ENCODE measurements at places on chromosomes 11 and 22. TPM values are rescaled to one million over a fixed set of nuclear protein-coding genes. Genes with fewer than 3 reads are reported as not detected.

- no peaks in the 10 kb centered on the region for H3K27me3 ChIP-seq
- no peak overlapping the region for H3K4me3 ChIP-seq
- H3K27ac ChIP-seq, result no peak overlapping the region
- H3K4me1 ChIP-seq, result peaks cover 9% of the 10 kb centered on the region
- no peaks in the 10 kb centered on the region for H3K36me3 ChIP-seq
Measured at GRCh38 chr11:34165786-34166555, 60.5 kb downstream of the NAT10 start.

DNA sequence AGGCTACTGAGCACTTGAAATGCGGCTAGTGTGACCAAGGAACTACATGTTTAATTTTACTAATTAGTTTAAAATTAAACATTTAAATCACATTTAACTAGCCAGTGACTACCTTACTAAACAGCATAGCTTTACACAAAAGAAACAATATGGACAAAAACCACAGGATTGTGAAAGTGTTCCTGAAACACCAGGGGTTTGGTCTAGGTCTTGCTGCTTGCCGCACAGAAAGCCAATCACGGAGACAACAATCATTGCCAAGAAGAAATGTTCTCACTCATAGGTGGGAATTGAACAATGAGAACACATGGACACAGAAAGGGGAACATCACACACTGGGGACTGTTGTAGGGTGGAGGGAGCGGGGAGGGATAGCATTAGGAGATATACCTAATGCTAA lies 309.5 kb downstream of the C11orf87 start:
- H3K27me3 ChIP-seq, result no peaks in the 10 kb centered on the region
- H3K4me3 ChIP-seq, result no peak overlapping the region
- no peak for DNase-seq
- H3K27ac ChIP-seq, result no peak overlapping the region
- H3K4me1 ChIP-seq, result peaks cover 4% of the 10 kb centered on the region

GRCh38 chr22:46964773-46965550 lies 202.5 kb downstream of the TBC1D22A start:
- H3K4me1 ChIP-seq, result no peaks in the 10 kb centered on the region
- H3K27ac ChIP-seq, result no peak overlapping the region
- H3K4me3 ChIP-seq, result no peak overlapping the region
- H3K36me3 ChIP-seq, result no peaks in the 10 kb centered on the region
- DNase-seq, result no peak
- H3K27me3 ChIP-seq, result no peaks in the 10 kb centered on the region

GRCh38 chr22:30892286-30892685 lies 76.3 kb downstream of the MORC2 start:
- no peaks in the 10 kb centered on the region for H3K4me1 ChIP-seq
- H3K4me3 ChIP-seq, result no peak overlapping the region
- DNase-seq, result no peak
- no peaks in the 10 kb centered on the region for H3K27me3 ChIP-seq

DNA sequence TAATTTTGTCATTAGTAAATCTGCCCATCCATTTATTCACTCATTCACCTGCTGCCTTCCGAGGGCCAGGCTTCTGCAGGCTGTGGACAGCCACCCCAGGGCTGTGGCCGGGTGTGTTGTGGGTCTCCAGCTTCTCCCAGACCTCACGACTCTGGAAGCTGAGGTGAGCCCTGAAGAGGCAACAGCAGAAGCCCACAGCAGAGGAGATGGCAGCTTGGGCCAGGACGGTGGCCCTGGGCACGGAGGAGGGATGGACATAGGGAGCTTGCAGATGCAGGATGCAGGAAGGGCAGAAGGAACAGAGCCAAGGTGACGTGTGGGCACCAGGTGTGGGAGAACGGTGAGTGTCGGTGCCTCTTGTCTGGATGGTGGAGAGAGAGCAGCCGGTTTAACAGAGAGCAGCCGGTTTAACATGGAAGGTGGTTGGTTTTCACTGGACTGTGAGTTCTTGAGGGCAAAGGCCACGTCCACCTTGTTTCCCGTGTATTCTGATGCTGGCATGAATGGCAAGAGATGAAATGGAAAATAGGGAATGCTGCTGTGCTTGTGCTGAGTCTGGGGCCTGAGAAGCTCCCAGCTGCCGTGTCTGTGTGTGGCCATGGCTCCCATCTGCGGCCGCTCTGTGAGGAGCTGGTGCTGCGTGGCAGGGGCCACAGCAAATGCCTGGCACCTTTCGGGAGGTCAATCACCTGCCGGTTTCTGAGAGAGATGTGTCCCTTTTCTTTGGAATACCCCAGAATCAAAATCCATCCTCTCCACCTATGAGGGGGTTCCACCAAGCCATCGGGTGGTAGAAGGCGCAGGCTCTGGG lies 669.9 kb downstream of the BRD1 start:
- no peak overlapping the region for H3K27ac ChIP-seq
- H3K36me3 ChIP-seq, result no peaks in the 10 kb centered on the region
- H3K27me3 ChIP-seq, result no peaks in the 10 kb centered on the region
- no peaks in the 10 kb centered on the region for H3K4me1 ChIP-seq

GRCh38 chr11:103997082-103997481 lies 39.4 kb upstream of the DDI1 start:
- H3K4me1 ChIP-seq, result no peaks in the 10 kb centered on the region
- H3K4me3 ChIP-seq, result no peak overlapping the region
- H3K36me3 ChIP-seq, result no peaks in the 10 kb centered on the region
- no peak overlapping the region for H3K27ac ChIP-seq

DNA sequence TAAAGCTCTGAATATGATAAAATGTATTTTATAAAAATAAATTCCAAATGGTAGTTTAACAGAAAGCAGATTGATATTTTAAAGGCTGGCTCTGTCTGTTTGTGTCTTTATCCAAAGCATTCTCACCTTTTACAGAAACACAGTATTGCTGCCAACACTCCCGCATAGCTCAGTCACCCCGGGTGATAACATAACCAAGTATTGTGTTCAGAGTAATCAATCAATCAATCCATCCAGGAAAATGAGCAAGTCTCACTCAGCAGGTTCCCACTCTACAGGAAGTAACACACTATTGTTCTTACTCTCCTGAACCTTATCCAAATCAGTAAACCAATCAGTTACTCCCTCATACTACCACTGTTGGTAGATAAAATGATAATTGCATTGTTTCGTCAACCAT lies 203.4 kb downstream of the LRRC4C start:
- H3K27ac ChIP-seq, result no peak overlapping the region
- H3K36me3 ChIP-seq, result no peaks in the 10 kb centered on the region
- no peak overlapping the region for H3K4me3 ChIP-seq
- H3K4me1 ChIP-seq, result no peaks in the 10 kb centered on the region

DNA sequence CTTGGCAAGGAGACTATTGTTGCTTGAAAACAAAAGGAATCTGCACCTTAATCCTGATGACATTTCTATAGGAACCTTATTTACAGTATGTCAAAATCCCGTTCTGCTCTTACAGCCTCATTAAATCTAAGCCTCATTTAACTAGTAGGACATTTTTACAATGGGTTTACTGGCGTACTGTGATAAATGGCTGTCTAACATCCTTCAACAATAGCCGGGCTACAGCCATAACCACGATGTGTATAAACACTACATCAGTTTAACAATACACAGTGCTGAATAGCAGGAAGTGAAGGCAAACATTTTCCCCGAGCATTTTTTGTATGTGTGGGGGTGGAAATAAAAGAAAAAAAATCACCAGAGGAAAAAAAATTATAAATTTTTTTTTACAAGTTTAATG lies 131.2 kb downstream of the ARL14EP start:
- DNase-seq, result no peak
- no peaks in the 10 kb centered on the region for H3K4me1 ChIP-seq
- no peaks in the 10 kb centered on the region for H3K36me3 ChIP-seq
- H3K27ac ChIP-seq, result no peak overlapping the region
- no peak overlapping the region for H3K4me3 ChIP-seq
- H3K27me3 ChIP-seq, result no peaks in the 10 kb centered on the region

DNA sequence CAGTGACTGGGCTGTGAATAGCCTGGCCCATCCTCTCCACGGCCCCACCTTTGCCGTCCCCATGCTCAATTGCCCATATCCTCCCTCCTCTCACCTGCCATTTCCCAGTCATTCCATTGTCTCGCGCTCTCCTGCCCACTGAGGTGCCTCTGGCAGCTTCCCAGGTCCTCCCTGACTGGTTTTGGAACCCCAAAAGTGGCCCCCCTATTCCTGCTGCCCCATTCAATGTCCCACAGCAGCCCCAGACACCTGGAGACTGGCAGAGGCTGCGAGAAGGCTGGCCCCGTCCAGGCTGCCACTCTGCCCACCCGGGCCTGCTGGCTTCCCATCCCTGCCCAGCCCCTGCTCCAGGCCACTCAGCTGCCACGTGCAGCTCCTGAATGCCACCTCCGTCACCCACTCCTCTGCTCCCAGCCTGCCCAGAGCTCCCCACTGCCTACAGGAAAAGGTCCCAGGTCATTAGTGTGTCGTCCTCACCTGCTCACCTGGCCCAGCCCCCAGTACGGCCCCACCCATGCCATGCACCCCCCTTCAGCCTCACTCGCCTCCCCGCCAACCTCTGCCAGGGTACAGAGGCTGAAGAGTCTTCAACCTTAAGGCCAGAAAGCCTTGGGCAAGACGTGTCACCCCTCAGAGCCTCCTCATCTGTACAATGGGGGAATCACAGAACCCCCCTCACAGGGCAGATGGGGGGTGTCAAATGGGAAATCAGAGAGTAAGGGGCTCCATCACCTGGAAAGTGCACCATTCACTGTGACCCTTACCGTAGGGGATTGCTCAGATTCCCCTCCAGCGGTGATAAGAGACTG lies 37.5 kb downstream of the KCNJ4 start:
- DNase-seq, result no peak
- peaks cover 2% of the 10 kb centered on the region for H3K4me1 ChIP-seq
- peaks cover 2% of the 10 kb centered on the region for H3K27me3 ChIP-seq
- H3K36me3 ChIP-seq, result no peaks in the 10 kb centered on the region

- H3K36me3 ChIP-seq, result no peaks in the 10 kb centered on the region
- no peaks in the 10 kb centered on the region for H3K4me1 ChIP-seq
- H3K27me3 ChIP-seq, result no peaks in the 10 kb centered on the region
Measured at GRCh38 chr11:56968524-56968923, 20.2 kb upstream of the OR5AK2 start.

DNA sequence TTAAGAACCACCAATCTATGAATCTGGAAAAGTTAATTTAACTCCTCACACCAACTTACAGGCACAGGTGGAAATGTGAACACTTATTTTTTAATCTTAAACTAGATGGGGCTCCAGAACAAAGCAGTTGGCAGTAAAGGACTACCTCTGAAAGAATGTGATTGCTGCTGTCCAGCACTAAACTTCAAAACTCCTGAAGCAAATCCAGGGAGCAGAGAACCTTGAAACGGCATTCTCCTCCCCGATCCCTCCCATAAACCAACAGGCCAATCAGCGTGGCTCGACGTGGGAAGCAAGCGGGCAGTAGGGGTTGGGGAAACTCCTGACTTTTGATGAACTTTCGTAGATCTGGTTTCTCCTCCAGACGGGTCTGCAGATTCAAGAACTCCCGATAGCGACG lies 5.0 kb downstream of the SNX19 start:
- H3K36me3 ChIP-seq, result peaks cover 37% of the 10 kb centered on the region
- DNase-seq, result no peak
- H3K27ac ChIP-seq, result no peak overlapping the region
- H3K4me1 ChIP-seq, result peaks cover 31% of the 10 kb centered on the region

- no peak overlapping the region for H3K27ac ChIP-seq
- H3K27me3 ChIP-seq, result no peaks in the 10 kb centered on the region
- peaks cover 71% of the 10 kb centered on the region for H3K36me3 ChIP-seq
- no peak overlapping the region for H3K4me3 ChIP-seq
Measured at GRCh38 chr11:118649941-118650340, 29.5 kb downstream of the TREH start.

DNA sequence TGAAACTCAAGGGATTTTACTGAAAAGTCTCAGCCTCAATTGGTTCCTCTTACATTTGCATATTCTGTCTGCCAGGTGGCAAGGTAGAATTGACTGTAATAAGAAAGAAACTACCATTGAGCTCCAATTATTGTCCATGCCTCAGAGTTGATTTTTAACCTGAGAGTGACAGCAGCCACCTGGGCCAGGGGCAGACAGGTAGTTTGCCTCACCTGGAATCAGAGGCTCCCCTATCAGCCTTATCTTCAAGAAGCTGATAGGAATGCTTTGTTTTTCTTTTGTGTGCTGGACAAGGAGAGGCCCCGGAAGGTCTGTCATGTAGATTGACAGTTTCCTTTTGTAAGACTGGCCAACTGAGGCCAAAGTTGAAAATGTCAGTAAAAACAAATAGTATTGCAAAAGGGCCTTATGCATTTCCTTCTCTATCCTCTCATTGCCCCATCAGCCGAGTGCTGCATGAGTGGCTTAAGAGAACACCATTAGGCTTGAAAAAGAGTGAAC lies 34.1 kb downstream of the CD44 start:
- peaks cover 37% of the 10 kb centered on the region for H3K4me1 ChIP-seq
- H3K4me3 ChIP-seq, result no peak overlapping the region
- no peak overlapping the region for H3K27ac ChIP-seq
- no peaks in the 10 kb centered on the region for H3K27me3 ChIP-seq

DNA sequence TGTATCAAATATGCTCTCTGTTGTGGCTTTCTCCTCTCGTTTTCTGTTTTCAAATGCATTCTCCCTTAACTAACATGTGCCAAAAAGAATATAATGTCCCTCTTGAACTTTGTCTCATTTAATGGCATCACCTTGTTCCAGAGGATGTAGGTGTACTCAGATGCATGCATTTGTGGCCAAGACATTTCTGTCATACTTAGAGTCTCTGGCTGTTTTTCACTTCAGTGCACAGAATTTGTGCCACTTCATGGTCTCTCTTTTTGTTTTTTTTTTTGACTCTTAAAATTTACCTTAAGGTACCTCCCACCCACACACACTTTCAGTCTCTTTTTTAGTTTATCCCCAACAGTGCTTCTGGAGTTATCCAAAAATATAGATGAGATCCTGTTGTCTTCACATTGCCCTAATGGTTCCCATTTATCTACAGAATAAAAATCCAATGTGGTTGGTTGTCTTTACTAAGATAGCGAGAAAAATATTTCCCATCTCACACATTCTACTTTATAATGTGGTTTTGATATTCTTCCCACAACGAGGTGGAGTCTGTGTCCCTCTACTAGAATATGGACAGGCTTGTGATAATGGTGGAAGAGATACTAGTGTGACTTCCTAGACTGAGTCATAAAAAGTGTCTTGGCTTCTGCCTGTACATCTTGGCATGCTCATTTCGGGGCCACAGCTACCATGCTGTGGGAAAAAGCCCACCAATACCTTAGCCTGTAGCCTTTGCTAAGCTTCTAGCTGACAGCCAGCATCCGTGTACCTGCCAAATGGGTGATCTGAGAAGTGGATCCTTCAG lies 125.8 kb downstream of the DDX10 start:
- H3K27ac ChIP-seq, result no peak overlapping the region
- no peak overlapping the region for H3K4me3 ChIP-seq
- DNase-seq, result no peak
- H3K4me1 ChIP-seq, result no peaks in the 10 kb centered on the region

DNA sequence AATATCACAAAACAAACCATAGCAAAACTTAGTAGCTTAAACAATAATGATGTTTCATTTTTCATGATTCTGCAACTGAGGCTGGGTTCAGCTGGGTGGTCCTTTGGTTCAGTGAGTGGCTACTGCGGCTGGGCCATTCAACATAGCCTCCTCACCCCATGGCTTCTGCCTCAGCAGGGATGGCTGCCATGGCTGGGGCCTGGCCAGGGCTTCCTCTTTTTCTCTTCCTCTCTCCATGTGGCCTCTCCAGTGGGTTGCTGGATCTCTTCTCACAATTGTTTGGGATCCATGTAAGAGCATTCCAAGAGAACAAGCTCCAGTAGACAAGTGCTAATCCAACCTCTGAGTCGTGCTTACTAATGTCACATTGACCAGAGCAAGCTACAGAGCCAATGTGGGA lies 248.6 kb upstream of the PLET1 start:
- no peaks in the 10 kb centered on the region for H3K4me1 ChIP-seq
- H3K36me3 ChIP-seq, result no peaks in the 10 kb centered on the region
- no peaks in the 10 kb centered on the region for H3K27me3 ChIP-seq
- DNase-seq, result no peak
- no peak overlapping the region for H3K4me3 ChIP-seq

MS4A6A gene
- not detected for total RNA-seq

PGR gene
- 0.18 TPM for total RNA-seq

ZNF70 gene
- 10.3 TPM for total RNA-seq

C11orf16 gene
- not detected for total RNA-seq

GTSE1 gene
- total RNA-seq, result 2.4 TPM
